Heart left ventricle (tissue), 16 donors: ENCODE measurements at places on chromosomes 4 and X. TPM values are rescaled to one million over a fixed set of nuclear protein-coding genes. Genes with fewer than 3 reads are reported as not detected.

FATE1 gene
- 0.53 TPM for polyA plus RNA-seq

PABPC1L2A gene
- not detected for polyA plus RNA-seq

MAGEA4 gene
- polyA plus RNA-seq: not detected

PASD1 gene
- not detected for polyA plus RNA-seq

WDR13 gene
- 209 TPM for polyA plus RNA-seq

DNA sequence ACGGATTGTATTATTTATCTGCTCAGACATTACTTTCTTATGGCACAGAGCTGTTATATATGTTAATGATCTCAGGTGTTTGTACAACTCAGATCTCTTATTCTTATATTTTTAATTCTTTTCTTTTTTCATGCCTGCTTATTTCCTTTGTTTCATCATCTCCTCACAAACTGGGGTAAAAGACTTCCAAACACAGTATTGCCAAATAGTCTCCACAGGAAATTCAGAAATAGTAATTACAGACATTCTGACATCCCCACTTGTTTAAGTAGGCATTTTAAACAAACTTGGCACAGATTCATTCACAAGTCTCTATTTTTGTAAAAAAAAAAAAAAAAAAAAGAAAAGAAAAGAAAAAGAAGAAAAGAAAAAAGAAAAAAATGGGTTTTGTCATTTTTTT, 129.7 kb upstream of the USP38 start:
- H3K4me3 ChIP-seq: no peak overlapping the region
- no peak for DNase-seq
- H3K36me3 ChIP-seq: no peaks in the 10 kb centered on the region

DNA sequence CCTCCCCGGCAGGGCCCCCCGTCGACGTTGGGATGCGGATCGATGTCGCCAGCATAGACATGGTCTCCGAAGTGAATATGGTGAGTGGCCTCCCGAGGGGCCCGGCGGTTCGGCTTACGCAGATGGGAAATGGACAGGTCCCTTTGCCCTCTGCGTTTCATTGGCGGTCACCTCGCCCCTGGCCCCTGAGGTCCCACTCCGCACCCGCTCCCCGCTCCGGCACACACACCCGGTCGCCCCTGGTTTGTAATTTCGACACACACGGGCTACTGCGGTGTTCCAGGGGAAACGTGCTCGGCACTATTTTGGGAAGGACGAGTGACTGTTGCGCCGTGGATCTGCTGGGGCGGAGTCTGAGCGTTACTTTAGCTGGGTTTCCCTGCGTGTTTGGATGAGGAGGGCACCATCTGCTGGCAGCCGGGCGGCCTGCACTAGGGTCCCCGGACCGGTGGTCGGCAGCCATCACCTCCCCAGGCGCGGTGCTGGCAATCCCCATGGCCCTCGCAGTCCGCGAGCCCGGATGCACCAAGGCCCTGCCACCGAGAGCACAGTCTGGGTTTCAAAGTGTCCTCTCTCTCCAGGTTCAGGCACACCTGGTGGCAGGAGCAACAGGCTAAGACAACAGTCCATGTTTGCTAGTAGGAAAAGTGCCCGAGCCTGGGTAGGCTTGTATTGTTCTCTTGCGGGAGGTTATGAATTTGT, 1.2 kb downstream of the GABRB1 start:
- no peak overlapping the region for H3K27ac ChIP-seq
- peaks cover 15% of the 10 kb centered on the region for H3K27me3 ChIP-seq
- H3K4me1 ChIP-seq: no peaks in the 10 kb centered on the region
- H3K36me3 ChIP-seq: no peaks in the 10 kb centered on the region
- peak; percentile 81 for DNase-seq

GRCh38 chr4:110586131-110586850, 36.6 kb downstream of the PITX2 start:
- H3K27ac ChIP-seq: no peak overlapping the region
- H3K4me1 ChIP-seq: no peaks in the 10 kb centered on the region
- H3K36me3 ChIP-seq: no peaks in the 10 kb centered on the region
- no peaks in the 10 kb centered on the region for H3K27me3 ChIP-seq

DNA sequence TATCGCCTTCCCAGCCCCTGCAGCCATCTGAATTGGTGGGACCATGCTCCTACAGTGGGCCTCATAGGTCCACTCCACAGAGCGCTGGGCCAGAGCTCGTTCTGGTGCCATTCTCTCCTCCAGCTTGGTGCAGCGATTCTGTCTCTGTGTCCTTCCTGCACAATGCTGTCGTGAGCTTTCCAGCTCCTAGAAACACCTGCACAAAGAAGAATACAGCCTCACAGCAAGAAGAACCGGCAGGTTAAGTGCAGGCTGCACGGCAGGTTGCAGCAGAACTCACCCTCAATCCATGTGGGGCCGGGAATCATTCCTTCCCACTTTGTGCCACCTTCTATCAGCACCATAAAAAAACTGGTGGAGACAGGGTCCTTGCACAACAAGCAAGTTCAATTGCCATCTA, 101.2 kb upstream of the ENPP6 start:
- no peak overlapping the region for H3K27ac ChIP-seq
- H3K4me3 ChIP-seq: no peak overlapping the region
- DNase-seq: no peak
- H3K27me3 ChIP-seq: no peaks in the 10 kb centered on the region
- no peaks in the 10 kb centered on the region for H3K4me1 ChIP-seq
- H3K36me3 ChIP-seq: no peaks in the 10 kb centered on the region

DNA sequence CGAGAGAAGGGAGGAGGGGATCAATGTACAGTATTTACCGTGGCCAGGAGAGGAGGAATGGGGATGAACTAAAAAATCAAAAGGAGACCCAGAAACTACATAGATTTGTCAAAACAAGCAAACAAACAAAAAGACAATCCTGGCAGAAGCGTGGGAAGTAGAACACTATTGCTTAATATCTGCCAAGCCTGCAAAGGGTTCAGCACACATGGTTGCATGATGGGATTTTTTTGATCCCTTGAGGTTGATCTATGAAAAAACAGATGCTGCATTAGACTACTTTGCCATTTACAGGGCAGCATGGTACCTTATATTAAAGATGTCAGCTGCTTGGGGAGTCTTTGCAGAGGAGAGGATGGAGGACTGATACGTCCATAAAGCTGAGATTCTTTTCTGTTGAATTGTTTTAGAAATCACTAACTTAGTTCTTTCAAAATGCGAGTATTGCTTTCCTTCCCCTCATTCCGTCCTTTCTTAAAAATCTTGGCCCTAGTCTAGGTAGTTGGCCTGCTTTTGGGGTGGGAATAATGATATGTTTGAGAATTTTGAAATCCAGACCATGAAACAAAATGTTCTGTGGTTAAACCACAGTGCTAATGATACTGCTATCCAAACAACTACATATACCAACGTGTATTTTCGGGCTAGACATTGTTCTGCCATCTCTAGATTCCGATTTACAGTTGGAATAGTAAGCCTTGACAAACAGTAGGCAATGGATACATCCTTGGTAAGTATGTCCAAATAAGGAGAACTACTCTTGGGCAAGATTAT, 39.6 kb upstream of the TMEM150C start:
- no peaks in the 10 kb centered on the region for H3K27me3 ChIP-seq
- no peak for DNase-seq
- no peaks in the 10 kb centered on the region for H3K36me3 ChIP-seq
- H3K27ac ChIP-seq: no peak overlapping the region

DNA sequence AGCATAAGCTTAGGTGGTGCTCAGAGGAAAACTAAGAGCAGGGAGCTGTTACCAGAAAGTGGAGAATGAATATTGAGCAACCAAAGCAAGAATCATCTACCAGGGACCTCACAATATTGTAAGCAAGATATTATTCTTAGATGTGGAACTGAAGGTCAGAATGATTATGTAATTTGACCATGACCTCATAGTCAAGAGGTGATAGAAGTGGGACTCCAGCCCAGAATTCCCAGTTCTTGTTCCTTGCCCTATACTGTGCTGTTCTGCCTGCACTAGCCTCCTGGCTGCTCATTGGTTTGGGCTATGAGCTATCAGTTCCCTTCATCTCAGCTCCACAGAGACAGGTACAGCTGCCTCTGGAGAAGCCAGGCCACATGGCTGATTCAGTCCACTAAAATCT, 229.4 kb downstream of the LDB2 start:
- DNase-seq: no peak
- no peak overlapping the region for H3K27ac ChIP-seq
- no peaks in the 10 kb centered on the region for H3K4me1 ChIP-seq
